K562 (cell line): ENCODE measurements at places on chromosomes 1 and 21. TPM values are rescaled to one million over a fixed set of nuclear protein-coding genes. Genes with fewer than 3 reads are reported as not detected.

The PLA2G2F gene
- not detected in 2 replicates for total RNA-seq

The FCAMR gene
- total RNA-seq = not detected in 2 replicates

GRCh38 chr1:51283979-51284378 is 46.4 kb downstream of the TTC39A start:
- H3K27ac ChIP-seq = no peak overlapping the region
- H3K4me3 ChIP-seq = no peak overlapping the region
- H3K36me3 ChIP-seq = no peaks in the 10 kb centered on the region
- H3K4me1 ChIP-seq = peaks cover 30% of the 10 kb centered on the region
- H3K27me3 ChIP-seq = no peaks in the 10 kb centered on the region
- no peak for DNase-seq

The DISP1 gene
- total RNA-seq = 0.02 and 0.09 TPM in 2 replicates

The CA14 gene
- total RNA-seq = 0.22 and 0.36 TPM in 2 replicates

The CTPS1 gene
- total RNA-seq = 106 and 113 TPM in 2 replicates
